ENCODE measurements at places on chromosomes 3 and 15.
A peak's percentile ranks its signal among the peaks of the same experiment; 100 is the strongest.

GRCh38 chr3:173650596-173650995, 253.1 kb downstream of the NLGN1 start:
- DNase-seq, result no peak

DNA sequence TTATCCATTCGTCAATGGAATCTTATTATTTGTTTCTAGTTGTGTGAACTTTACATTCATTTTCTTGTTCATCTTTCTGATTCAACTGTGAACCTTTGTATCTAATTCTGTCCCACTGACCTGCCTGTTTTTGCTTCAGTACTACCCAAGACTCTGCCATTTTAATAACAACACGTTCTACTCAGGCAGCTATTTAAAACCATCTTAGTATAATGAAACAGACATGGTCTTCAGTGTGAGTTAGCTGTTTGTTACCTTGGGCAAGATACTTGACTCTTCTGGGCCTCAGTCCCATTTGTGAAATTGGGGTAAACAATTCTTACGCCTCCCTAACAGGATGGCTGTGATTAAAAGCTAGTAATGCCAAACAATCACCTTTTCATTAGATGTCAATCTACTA, 1.6 kb downstream of the BTBD1 start:
- no peak for DNase-seq

GRCh38 chr15:57527382-57528091, 64.2 kb upstream of the MYZAP start:
- DNase-seq, result peak; percentile 49

DNA sequence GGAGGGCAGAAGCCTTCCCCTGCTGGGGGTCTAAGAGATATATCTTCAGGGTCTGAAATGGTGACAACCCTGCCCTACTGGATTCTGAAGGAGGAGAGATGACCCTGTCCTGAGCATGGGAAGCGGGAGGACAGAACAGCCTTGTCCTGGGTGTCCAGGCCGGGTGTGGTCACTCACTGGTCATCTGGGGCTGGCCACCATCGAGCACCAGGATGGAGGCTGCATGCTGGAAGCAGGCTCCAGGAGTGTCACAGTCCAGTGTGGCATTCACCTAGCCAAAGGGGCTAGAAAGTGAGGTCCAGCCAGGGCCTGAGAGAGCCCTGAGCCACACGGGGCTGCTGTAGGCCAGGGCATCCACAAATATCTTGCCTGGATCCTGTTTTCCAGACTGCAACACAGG, 5.2 kb downstream of the CDHR4 start:
- DNase-seq, result no peak

GRCh38 chr3:100761211-100761942, 52.1 kb downstream of the TFG start:
- DNase-seq, result no peak

- DNase-seq, result no peak
These were observed 32.9 kb downstream of the IL16 start for GRCh38 chr15:81229586-81229985.

- no peak for DNase-seq
These were observed 1308.8 kb downstream of the ROBO2 start for GRCh38 chr3:78348664-78349063.

- DNase-seq, result no peak
These were observed 73.0 kb downstream of the OXNAD1 start for GRCh38 chr3:16337856-16338540.

GRCh38 chr3:27310688-27311087, 58.5 kb downstream of the NEK10 start:
- no peak for DNase-seq

DNA sequence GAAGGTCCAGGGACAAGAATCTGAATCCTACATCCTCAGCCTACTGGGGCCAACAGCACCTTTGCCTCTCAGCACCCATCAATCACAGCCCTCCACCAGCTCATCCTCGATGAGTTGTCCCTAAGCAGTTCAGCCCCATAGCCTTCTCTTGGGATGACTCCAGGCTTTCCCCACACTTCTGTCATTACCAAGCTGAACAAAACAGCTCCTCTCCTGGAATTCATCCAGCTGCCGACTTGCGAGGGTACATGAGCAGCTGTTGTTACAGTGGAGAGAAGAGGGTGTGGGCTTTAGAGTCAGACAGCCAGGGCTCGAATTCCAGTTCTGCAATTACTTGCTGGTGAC, 69.0 kb upstream of the THBS1 start:
- DNase-seq, result no peak

DNA sequence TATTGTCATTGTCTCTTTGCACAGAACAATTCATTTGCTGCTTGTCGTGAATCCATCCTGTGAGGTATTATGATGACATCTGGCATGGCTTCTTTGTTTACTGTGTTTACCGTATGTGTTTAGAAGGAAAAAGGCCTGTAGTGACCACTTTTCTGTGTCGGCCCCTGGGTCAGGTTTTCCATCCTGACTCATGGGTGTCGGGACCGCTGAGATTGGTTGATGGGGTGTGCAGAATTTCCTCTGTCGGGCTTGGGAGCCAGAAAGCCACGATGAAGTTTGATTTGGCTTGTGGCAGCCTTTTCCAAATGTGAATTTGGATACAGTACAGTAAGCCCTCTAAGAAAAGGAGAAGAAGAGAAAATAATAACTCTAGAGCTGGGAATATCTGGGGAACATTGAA, 113.5 kb downstream of the FNDC3B start:
- no peak for DNase-seq

DNA sequence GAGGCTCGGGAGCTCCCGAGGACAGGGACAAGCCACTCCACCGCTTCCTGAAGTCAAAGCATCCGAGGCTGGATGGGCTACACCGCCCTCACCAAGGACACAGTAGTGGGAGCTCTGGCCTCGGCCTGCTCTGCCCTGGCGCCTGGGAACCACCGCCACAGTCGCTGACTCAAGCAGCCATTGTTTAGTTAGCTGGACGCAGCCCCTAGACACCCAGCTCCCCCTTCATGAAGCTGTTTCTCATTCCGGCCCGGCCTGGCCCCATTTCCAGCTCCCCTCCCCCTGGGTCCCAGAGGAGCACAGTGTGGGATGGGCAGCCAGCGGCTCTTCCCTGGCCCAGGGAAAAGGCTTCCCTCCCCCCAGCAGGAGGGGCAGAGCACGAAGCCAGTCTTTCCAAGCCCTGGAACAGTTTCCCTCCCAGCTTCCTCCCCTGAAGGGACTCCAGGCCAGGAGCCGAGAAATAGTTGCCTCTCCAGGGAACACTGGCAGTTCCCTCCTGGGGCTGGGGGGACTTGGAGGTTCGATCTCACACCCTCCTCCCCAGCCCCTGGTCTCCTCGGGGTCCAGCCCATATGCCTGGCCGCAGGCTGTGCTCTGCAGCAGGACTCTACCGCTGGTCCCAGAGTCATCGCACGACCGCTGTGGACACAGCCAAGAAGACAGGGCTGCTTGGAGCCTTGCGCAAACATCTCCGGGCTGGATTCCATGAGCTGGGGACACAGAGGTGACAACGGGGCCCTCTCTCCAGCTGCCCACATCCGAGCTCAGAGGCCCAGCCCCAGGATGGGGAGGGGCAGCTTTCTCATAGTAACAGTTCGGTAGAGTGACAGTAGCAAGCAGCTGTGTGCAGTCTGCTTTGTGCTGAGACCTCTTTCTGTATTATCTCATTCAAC, 10.0 kb downstream of the PLXND1 start:
- DNase-seq, result peak; percentile 68

GRCh38 chr15:49320351-49320750, 102.7 kb upstream of the FGF7 start:
- no peak for DNase-seq

GRCh38 chr3:178181784-178182183, 354.5 kb upstream of the KCNMB2 start:
- no peak for DNase-seq

- DNase-seq, result no peak
These were observed 5.1 kb downstream of the SEC13 start for GRCh38 chr3:10315771-10316344.

DNA sequence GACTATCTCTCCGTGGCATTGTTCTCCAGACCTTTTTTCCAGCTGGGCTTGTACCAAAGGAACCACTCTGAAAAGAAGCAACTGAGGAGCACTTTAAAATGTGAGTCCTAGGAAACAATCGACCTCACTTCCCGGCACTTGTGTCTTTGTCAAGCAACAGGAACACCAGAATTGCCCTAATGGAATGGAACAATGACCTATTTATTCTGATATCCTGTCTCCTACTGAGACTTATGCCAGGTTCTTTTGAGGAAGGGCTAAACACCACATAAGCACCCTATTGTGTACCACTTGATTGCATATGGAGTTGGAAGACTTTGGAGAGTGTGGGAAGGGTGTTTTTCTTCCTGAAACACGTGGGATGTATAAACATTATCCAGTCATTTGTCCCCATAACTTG, 56.8 kb upstream of the TGFBR2 start:
- DNase-seq, result no peak

GRCh38 chr15:42474827-42475226, 16.1 kb downstream of the ZNF106 start:
- DNase-seq, result no peak

GRCh38 chr15:87777054-87777561, 479.4 kb downstream of the NTRK3 start:
- DNase-seq, result peak; percentile 30

DNA sequence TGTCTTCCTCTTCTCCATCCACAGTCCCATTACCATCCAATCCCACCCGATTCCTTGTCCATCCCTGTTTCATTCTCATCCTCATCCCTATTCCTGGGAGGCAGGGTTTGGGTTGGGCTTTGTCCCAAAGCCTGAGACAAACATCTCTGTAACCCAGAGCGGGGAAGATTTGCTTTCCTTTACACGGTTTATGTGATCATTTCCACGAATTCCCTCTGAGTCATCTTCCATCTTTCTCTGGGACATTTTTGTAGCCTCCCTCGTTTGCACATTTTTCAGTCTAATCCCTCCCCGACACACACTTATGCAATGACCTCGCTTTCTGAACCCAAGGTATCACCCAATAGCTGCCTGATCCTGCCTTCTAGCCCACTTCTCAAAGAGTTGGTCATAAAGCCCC, 22.8 kb downstream of the DUOX2 start:
- DNase-seq, result no peak

DNA sequence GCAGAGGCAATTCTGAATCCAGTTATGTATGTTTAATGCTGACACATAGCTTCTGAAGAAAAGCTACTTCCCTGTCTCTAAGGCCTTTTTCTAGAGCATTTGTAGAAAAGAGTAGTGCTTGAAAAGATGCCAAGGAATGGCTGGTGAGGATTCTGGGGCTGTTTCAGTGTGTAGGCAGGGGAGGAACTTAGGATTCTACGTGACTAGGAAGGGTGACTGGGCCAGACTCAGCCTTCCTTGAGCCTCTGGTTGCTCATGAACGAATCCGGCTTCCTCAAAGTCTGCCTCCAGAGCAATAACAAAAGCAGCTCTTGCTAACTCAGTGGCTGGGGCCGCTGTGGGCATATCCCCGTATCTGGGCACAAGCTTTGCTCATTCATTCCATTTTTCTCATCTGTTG, 104.8 kb upstream of the WNT5A start:
- no peak for DNase-seq

DNA sequence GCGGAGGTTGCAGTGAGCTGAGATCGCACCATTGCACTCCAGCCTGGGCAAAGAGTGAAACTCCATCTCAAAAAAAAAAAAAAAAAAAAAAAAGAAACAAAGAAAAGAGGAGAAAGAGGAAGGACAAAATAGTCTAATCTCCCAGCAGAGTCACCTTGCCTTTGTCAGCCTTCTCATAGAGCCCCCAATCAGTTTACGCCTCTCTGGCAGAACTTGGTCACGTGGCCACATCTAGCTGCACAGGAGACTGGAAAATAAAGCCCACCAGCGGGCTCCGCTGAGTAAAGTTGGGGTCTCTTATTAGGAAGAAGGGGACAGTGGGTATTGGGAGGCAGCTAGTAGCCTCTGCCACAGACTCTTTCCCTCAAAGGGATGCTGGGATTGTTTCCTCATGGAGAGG, 41.9 kb downstream of the USP13 start:
- DNase-seq, result no peak

GRCh38 chr3:157094751-157095480, 65.0 kb downstream of the CCNL1 start:
- no peak for DNase-seq

DNA sequence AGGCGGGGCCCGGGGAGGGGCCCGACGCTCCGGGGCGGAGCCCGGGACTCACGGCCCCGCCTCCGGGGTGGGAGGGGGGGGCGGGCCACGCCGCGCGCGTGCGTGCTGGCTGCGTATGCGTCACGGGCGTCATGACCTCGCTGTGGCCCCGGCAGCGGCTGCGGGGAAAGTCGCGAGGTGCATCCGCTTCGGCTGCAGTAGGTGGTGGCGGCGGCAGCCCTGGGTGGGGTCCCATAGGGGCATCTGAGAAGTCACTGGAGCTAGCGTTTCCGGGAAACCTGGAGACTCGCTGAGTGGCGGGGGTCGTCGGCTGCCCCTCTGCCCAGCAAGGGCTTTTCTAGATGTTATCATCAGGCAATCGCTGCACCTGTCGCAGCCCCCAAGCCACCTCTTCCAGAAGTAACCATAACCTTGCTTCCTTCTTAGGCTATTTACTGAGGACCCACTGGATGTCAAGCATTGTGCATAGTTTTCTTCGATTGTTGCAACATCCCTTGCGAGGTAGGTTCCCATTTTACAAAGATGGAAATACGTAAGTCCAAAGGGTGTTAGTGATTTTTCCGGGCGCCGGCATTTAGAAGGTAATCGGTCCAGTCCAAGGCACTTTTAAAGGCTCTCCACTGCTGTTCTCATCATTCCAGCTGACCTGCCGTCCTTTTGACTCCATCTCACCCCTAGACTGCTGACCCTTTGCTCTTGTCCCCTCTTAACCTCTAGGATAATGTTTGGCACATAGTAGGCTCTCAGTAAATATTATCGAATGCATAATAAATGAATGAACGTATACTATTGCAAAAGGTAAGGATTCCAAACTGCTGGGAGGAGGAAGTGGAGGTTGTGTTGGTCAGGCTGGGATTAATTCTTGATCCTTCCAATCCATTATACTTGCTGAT, at the start of gene GDPGP1:
Gene GDPGP1, plus strand, starts transcription at position 114 of the 893 bp plus-strand sequence. CDS start 6,700 bp downstream, outside the sequence.
- DNase-seq, result no peak

DNA sequence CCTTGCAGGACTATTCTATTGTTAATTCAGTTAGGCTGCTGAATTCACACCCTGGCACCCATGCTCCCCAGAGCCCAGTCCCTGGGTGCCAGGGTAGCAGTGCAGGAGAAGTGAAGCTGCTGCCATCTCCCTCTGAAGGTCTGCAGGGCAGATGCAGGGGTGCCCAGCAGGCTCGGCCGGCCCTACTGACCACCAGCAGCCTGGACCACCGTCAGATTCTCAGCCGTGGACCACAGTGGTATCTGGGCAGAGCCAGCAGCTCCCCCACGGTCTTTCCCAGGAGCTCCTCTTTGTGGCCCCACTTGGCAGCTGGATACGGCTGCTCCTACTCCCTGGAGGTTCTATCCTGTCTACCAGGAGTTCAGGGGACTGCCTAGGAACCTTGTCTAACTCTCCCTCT, 46.8 kb downstream of the ALDH1L1 start:
- no peak for DNase-seq

DNA sequence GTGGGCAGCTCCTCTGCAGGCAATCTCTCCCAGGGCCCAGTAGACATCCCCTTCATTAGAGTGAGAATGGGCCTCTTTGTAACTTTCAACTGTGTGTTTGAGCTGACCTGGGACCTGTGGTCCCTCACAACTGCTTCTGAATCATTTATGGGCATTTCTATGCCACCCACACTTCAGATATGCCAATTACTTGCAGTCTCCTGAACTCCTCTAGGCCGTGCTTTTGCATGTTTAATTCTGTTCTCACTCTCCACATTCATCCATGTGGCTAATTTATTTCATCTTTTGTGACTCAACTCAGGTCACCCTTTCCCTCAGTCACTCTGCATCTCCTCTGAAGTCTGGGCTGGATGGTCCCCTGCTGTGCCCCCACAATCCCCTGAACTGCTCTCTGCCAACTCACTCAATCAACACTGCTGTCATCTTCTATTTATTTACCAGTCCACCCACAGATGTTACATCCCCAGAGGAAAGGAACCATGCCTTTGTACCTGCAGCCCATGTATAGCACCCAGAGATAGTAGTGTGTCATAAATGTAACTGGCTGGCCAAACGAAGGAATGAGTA, 364.7 kb downstream of the EPHB1 start:
- DNase-seq, result no peak
